ENCODE measurements at places on chromosomes 12 and 14.

DNA sequence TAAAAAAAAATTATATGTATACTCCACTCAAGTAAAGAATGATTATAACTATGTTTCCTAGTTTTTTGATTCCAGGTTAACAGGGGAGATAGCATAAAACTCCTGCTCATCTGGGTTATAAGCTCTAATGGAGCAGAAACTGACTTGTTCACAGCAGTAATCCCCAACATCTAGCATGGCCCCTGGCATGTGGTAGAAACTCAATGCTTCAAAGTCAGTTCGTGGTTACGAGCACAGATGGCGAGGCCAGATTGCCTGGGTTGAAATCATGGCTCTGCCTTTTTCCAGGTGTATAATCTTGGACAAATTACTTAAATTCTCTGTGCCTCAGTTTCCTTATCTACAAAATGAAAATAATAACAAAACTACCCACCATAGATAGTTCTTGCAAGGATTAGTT, 183.8 kb downstream of the TTC7B start:
- no peak for DNase-seq

DNA sequence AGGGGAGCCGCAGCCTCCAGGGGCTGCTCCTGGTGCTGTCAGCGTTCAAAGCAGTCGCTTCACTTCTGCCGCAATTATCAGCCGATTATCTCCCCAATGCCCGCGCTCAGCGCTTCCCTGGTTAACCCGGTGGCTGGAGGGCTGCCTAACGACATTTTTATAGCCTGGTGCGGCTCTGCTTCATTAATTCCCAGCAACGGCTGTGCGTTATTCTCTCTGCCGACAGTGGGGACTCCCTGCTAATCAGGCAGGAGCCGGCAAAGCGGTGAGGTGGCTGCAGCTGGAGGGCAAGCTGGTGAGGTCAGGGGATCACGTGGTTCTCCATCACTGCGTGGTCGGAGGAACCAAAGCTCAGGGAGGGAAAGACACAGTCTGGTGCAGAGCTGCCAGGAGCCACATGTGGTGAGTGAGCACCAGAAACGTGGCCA, 62.9 kb downstream of the GLRX5 start:
- DNase-seq, result no peak

DNA sequence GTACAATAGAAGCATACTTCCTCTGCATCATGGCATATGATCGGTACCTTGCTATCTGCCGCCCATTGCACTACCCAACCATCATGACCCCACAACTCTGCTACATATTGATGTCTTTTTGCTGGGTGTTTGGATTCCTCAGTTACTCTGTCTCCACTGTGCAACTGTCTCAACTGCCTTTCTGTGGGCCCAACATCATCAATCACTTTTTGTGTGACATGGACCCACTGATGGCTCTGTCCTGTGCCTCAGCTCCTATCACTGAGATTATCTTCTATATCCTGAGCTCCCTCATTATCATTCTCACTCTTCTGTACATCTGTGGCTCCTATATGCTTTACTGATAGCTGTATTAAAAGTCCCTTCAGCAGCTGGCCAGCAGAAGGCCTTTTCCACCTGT, 13.9 kb upstream of the OR11H6 start:
- DNase-seq, result no peak

- no peak for DNase-seq
Measured at GRCh38 chr12:93127107-93127560, 198.0 kb upstream of the EEA1 start.

- DNase-seq, result no peak
Measured at GRCh38 chr12:22350886-22351285, 16.4 kb upstream of the ST8SIA1 start.

DNA sequence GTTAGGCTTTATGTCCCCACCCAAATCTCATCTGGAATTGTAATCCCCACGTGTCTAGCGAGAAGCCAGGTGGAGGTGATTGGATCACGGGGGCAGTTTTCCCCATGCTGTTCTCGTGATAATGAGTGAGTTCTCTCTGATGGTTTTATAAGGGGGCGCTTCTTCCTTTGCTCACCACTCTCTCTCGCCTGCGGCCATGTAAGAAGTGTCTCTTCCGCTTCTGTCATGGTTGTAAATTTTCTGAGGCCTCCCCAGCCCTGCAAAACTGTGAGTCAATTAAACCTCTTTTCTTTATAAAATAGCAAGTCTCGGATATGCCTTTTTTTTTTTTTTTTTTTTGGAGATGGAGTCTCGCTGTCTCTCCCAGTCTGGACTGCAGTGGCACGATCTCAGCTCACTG, 13.3 kb downstream of the IL31 start:
- no peak for DNase-seq

DNA sequence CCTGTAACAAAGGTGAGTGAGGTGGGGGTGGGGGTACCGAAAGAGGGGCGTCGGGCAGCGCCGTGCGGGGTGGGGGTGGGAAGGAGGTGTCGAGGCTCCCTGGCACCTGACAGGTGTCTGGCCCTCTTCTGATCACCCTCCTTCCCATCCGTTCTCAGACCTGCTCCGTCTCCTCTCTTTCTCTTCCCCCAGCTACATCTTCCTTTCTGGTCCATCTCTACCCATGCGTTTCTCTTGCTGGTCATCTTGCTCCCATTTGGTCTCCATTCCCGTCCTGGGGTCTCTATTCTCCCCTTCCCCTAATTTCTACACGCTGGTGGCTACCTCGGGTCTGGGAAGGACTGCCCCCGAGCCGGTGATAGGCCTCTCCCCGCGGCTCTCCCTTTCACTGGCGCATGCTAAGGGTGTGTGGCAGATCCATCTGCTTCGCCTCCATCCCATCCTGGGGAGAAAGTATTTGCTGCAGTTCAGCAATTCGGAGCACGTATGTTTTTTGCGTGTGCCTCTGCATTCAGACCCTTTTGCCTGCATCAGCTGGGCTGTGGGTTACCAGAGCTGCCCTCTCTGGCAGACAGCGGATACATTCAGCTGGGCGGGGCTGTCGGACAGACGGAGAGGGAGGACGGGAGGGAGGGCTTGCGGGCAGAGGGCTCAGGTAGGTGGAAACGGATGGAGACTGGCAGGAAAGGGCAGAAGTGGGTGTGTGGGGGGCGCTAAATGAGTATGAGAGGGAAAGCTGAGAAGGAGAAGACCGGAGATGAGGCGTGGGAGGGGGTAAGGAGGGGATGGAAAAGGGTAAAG, 730 bp downstream of the CLSTN3 start:
- DNase-seq, result no peak

GRCh38 chr12:125564753-125565152, 499.5 kb downstream of the AACS start:
- no peak for DNase-seq

DNA sequence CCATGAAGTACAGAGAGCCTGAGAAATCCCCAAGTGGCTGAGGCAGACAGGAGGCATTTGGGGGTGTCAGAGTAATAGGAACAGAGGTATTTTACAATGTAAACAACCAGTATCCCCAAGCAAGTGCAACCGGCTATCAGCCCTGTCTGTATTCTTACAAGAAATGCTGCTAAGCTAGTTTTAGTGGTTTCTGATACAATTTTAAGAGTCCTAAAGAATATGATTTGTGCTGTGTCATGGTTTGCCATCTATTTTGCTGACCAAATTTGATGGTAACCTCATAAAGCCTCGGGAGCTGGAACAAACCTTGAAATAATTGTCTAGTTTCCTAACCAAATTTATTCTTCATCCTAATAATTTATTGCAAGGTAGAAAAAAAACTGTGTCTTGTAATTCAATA, 46.7 kb upstream of the EGLN3 start:
- DNase-seq, result no peak

DNA sequence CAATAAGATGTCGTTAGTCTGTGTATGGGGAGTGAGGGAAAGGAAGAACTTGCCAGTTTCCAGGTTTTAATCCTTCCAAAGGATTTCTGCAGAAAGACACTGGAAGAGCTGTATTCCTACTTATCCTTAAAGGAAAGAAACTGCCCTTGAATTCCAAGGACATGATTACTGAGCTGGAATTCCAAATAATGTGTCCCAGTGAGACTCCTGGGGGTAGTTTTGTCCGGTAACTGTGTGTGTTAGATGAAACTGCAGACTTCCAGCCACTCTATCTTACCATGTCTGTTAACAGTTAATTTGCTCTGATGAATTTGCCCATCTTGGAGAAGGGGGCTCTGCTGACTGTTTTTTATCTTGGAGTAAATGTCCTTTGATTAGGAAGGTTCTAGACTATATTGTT, 33.0 kb downstream of the CKB start:
- no peak for DNase-seq

DNA sequence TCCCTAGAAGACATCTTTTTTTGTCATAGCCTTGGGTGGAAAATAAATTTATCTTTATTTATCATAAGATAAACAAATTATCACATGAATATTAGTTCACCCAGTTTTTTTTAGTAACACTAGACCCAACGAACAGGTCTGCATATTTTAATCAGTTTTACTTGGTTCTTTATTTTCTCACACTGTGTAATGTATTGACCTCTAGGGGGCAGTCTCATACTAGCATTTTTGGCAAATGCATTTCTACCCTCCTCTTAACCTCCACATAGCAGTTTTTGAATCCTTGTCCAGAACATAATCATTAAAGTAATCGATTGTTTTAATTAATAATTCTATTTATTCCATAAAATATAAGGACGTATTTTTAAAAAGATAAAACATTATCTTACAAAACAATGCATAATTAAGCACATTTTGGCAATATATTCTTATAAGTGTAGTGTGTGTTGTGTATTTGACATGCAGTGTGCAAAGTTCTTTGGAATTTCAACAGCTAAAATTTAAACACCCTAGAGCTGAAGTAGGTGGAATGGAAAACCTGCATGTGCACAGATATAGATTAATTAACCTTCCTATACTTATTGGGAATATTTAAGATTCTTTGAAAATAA, 31.6 kb upstream of the PTPRQ start:
- no peak for DNase-seq

GRCh38 chr12:68075416-68075815, 84.1 kb downstream of the IFNG start:
- DNase-seq, result no peak

DNA sequence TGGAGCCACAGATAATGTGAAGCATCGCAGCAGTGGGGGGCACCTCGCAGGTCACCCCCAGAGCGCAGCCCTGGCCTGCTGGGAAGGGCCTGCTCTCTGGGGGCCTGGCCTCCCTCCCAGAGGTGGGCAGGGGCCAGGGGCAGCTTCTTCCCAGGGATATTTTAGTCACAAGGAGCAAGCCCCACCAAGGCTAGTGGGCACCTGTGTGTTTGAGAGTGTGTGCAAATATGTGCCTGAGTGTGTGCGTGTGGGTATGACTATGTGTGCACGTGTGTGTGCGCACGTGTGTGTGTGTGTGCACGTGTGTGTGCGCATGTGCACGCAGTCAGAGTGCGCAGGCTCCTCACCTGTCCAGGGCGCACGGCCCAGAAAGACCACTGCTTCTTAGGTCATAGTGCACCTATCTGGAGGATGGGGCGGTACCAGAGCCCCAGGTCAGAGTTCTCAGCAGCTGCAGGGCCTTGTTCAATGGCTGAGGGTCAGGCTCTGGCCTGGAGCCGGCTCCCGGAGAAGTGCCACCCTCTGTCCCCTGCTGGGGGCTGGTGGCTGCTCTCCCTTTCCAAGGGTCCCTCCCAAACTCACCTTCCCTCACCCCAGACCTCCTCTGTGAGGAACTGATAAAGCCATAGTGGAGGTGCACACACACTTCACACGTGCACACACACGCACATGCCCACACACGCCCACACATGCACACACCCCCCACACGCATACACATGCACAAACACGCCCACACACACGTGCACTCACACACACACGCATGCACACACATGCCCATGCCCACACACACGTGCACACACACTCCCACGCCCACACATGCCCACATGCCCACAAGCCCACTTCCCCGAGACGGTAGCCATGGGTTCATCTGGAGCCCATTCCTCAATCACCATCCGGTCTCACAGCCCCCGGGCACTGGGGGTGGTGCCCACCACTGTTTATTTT, 128.5 kb downstream of the KIF26A start:
- no peak for DNase-seq

GRCh38 chr14:24880689-24881088, 169.3 kb downstream of the STXBP6 start:
- no peak for DNase-seq

DNA sequence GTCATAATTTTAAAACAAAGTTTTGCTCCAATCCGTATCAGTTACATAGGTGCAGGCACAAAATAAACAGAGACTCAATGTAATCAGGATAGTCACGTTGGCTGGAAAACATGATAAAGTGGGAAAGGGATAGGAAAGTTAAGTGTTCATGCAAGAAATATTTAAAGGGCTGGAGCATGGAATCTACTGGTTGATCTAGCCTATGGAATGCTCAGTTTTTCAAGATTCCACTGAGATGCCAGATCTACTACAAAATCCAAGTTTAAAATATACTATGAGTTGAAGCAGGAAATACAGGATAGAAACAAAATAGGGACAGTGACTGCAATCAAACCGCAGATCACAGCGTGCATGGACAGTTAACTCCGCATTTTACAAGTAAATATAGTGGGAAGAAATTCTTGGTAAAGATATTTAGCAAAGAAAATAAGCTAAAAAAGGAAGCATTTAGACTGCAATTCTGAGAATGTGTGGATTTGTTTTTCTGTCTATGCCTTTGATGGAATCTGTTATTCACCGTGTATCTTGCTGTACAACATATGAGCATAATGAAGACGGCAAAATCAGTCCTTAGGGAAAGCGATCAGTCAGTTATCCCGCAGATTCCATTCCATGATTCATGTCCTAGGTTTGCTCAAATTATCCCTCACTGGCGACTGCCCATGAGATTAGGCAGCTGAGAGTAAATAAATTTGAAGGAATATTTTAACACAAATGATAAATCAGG, 1044.3 kb downstream of the FLRT2 start:
- DNase-seq, result no peak

DNA sequence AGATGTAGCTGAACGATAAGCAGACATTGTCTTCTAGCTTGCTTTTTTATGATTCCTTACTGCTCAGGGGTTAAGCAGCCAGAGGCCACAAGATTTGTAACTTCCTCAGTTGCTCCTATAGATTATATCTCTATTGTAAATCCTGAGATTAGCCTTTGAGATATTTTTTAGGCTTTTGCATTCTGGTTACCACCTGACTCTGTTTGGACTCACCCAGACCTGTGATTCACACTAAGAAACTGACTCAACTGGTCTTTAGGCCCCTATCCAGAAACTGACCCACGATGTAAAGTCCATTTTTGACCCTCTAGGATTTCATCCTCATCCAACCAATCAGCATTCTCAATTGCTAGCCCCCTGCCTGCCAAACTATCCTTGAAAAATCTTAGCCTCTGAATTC, 194.4 kb downstream of the RASSF9 start:
- DNase-seq, result no peak

- no peak for DNase-seq
Measured at GRCh38 chr14:65208548-65208947, 106.2 kb upstream of the MAX start.

- no peak for DNase-seq
Measured at GRCh38 chr12:55392032-55392795, 8.1 kb upstream of the OR6C65 start.

Data from omental fat pad (tissue), 4 donors.